Kidney (tissue), 22 donors: ENCODE measurements at places on chromosomes 11 and 22.

DNA sequence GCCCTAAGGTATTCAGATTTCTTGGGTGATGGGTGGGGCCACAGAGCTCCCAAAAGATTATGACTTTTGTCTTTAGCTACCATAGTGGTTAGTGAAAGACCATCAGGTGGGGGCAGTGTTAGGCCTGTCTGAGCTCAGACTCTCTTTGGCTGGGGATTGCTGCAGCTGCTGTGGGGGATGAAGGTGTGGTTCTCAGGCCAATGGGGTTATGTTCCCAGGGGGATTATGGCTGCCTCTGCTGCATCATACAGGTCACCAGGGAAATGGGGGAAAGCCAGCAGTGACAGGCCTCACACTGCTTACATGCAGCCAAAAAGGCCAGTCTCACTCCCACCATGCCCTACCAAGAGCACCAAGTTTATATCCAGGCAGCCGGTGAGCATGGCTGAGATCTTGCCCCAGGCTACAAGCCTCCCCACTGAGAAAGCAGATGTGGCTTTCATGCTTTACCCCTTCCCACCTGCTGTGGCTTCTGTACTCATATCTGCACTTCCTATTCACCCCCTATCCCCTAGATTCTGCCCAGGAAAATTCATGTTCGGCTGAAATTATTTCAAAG, 24.8 kb downstream of the CNTF start:
- DNase-seq, result no peak

DNA sequence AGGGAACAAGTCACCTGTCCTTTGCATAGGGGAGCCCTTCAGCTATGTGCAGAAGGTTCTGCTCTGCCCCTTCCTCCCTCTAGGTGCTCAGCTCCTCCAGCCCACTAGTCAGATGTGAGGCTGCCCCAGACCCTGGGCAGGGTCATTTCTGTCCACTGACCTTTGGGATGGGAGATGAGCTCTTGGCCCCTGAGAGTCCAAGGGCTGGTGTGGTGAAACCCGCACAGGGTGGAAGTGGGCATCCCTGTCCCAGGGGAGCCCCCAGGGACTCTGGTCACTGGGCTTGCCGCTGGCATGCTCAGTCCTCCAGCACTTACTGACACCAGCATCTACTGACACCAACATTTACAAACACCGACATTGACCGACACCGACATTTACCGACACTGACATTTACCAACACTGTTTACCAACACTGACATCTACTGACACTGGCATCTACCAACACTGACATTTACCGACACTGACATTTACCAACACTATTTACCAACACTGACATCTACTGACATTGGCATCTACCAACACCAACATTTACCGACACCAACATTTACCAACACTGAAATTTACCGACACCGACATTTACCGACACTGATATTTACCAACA, 71.9 kb upstream of the PPP6R3 start:
- no peak for DNase-seq

DNA sequence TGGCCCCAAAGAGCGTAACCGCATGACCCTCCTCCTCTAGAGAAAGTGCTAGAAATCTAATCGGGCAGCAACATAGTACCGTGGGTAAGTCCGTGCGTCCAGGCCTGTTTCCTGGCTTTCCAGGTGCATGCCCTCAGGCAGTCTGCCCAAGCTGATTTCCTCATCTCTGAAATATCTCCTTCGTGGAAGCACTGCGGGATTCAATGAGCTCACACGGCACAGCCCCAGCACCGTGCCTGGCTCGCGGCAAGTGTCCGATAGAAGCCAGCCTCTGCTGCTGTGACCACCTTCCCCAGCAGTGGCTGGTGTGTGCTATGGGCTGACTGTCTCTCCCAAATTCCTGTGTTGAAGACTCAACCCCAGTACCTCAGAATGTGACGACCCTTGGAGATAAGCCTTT, 20.7 kb downstream of the RPUSD4 start:
- DNase-seq, result peak; percentile 27

DNA sequence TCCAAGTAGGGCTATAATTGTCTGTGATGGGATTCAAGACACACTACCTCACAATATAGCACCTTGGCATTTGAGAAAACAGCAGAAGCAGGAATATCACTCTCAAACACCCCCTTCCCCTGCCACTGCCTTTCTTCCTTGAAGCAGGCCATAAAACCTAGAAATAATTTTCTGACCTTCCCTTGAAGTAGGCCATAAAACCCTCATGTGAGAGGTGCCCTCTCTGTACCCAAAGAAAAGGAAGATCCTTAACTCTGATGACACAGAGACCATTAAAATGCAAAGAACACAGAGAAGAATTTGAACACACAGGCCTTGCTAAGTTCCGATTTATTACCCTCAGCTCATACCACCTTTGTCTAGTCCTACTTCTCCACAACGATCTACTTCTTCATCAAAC, 631.7 kb upstream of the CADM1 start:
- DNase-seq, result no peak

DNA sequence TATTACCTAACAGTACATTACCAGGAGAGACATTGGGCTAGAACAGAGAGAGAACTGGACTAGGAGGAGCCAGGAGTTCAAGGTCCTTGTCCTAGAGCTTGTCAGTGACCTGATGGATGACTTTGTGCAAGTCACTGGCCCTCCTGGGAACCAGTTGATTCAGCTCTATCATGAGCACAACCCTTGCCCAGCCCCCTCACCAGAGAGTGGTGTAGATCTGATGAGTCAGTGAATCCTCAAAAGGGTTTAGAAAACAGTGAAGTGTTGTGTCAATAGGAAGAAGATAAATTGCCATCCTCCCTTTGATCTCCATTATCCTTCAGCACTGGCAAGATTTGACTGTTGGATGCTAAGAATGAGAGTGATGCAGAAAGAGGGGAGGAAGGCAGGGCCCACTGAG, 24.3 kb downstream of the NEU3 start:
- DNase-seq, result no peak

- DNase-seq, result no peak
These were observed 62.6 kb downstream of the PKNOX2 start for GRCh38 chr11:125227151-125227550.

DNA sequence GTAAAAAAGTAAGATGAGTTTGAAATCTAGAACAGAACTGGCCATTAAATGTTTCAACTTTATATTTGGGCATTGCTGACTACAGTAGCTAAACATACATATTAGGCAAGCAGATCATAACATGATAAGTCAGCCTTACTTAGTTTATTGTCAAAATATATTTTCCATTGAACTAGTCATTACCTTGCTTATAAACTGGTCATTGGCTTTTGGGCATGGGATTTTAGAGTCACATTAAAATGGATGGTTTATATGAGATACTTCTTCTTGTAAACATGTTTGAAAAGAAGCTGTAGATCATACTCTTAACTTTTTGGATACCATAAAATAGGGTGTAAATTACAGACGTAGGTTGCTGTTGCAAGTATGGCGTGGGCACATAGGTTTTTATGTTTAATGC, 2.7 kb downstream of the HIPK3 start:
- DNase-seq, result no peak
